Adrenal gland (tissue), 19 donors: ENCODE measurements at places on chromosomes 6 and 20.

- H3K27ac ChIP-seq: no peak overlapping the region
- peak overlapping the region; percentile 62 for H3K4me3 ChIP-seq
- DNase-seq: no peak
- H3K4me1 ChIP-seq: peaks cover 19% of the 10 kb centered on the region
- H3K36me3 ChIP-seq: no peaks in the 10 kb centered on the region
Measured at GRCh38 chr6:10720265-10720959, 2.5 kb upstream of the TMEM14C start.

DNA sequence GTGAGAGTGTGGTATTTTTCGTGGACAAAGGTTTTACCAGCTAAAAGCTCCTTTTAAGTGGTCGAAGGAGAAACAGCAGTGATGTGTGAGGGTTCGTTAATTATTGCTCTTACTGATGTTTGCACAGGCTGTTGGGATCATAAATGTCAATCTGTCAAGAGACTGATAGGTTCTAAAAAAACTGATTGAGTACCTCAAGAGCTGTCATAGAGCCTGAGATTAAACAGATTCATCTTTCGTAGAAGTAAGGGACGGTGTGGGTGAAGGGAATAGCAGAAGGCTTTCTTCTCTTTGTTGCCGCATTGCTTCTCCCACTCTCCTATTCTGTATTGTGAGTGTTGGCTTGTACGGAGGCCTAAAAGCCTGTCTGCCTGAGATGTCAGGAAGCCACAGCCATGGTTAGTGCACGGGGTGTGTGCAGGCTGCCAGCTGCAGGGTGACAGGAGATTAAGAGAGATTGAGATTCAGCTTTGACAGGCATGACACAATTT is 291.0 kb downstream of the ZFAND3 start:
- peak; percentile 62 for DNase-seq
- H3K27me3 ChIP-seq: no peaks in the 10 kb centered on the region
- no peak overlapping the region for H3K4me3 ChIP-seq

DNA sequence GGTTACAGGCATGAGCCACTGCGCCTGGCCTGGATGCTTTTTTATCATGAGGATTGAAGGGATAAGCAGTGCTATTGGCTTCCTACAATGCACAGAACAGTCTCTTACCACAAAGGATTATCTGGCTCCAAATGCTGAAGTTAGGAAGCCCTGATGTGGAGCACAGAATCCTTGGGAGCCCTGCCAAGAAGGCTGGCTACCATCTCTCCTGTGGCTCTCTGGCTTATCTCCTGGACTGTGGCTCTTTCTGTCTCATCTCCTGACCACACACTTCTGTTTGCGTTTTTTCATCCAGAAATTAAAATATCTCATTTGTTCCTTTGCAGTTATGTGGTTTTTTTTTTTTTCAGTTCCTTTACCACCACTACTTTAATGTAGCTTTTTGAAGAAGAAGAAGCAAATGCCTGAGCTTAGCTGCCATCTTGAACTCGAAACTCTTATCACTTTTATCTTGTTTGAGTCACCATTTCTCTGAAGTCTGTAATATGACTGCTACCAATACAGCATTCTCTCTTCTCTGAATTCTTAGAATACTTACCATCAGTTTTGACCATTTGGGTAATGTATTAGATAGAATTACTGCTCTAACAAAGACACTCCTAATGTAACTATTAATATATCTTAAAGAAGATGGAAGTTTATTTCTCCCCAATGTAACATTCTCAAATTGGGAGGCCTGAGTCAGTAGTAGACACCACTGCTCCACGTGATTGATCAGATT is 1044.7 kb downstream of the KIF16B start:
- H3K27me3 ChIP-seq: no peaks in the 10 kb centered on the region
- DNase-seq: peak; percentile 73
- no peak overlapping the region for H3K27ac ChIP-seq

GRCh38 chr20:24612799-24613775 is 143.7 kb downstream of the SYNDIG1 start:
- no peak overlapping the region for H3K4me3 ChIP-seq
- H3K4me1 ChIP-seq: no peaks in the 10 kb centered on the region
- H3K27me3 ChIP-seq: no peaks in the 10 kb centered on the region
- no peak for DNase-seq

DNA sequence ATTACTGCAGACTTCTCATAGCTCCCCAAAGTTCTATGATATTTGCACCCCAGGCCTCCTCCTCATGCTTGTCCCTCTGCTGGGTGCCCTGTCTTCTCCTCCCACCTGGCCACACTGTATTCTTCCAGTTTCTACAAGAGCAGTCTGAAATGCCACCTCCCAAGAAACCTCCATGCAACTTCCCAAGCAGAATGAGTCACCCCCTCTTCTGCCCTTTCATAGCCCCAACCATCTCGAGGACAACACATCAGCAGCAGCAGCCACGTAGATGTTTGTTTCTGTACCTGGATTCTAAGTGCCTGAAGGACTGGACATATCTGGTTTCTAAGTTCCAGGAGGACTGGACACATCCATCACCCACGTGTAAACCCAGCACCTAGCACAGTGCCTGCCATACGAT is 6.6 kb upstream of the ULBP2 start:
- H3K36me3 ChIP-seq: no peaks in the 10 kb centered on the region
- no peak overlapping the region for H3K27ac ChIP-seq
- H3K27me3 ChIP-seq: peaks cover 80% of the 10 kb centered on the region
- peaks cover 11% of the 10 kb centered on the region for H3K4me1 ChIP-seq
- DNase-seq: no peak

DNA sequence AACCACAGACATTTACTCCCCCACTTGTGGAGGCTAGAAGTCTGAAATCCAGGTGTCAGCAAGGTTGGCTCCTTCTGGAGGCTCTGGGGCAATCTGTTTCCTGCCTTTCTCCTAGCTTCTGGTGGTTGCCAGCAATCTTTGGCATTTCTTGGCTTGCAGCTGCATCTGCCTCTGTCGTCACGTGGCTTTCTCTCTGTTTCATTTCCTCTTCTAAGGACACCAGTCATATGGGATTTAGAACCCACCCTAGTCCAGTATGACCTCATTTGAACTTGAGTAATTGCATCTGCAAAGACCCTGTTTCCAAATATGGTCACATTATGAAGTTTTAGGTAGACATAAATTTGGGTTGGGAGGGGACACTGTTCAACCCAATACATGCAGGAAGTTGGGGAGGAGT is 56.2 kb upstream of the EPB41L1 start:
- H3K36me3 ChIP-seq: no peaks in the 10 kb centered on the region
- peaks cover 4% of the 10 kb centered on the region for H3K4me1 ChIP-seq
- DNase-seq: peak; percentile 40

DNA sequence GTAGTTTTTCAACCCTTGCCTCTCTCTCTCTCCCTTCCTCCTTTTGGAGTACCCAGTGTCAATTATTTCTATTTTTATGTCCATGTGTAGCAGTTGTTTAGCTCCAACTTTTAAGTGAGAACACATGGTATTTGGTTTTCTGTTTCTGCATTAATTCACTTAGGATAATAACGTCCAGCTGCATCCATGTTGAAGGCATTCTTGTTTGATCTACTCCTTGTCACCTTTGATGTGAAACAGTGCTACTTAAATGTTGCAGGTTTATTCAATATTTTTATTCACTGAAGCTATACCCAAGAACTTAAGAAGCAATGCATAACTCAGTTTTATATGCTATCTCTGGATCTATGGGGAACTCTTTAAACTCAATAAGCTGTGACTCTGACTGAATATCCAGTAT is 465.2 kb upstream of the ADGRB3 start:
- DNase-seq: no peak
- no peak overlapping the region for H3K4me3 ChIP-seq
- no peaks in the 10 kb centered on the region for H3K27me3 ChIP-seq
- no peak overlapping the region for H3K27ac ChIP-seq
- H3K36me3 ChIP-seq: no peaks in the 10 kb centered on the region
- no peaks in the 10 kb centered on the region for H3K4me1 ChIP-seq
